B cell (primary cell): ENCODE measurements at places on chromosomes 11 and 22. TPM values are rescaled to one million over a fixed set of nuclear protein-coding genes. Genes with fewer than 3 reads are reported as not detected.

- no peak overlapping the region for H3K4me3 ChIP-seq
- no peaks in the 10 kb centered on the region for H3K27me3 ChIP-seq
- no peaks in the 10 kb centered on the region for H3K4me1 ChIP-seq
- DNase-seq = no peak
- H3K27ac ChIP-seq = no peak overlapping the region
- H3K36me3 ChIP-seq = no peaks in the 10 kb centered on the region
These were observed 187.6 kb downstream of the TENM4 start for GRCh38 chr11:79253280-79253679.

GRCh38 chr11:129846508-129847335, 31.1 kb downstream of the TMEM45B start:
- H3K4me1 ChIP-seq = no peaks in the 10 kb centered on the region
- H3K27ac ChIP-seq = no peak overlapping the region
- no peaks in the 10 kb centered on the region for H3K27me3 ChIP-seq
- no peaks in the 10 kb centered on the region for H3K36me3 ChIP-seq
- H3K4me3 ChIP-seq = no peak overlapping the region

Gene TMEM223
- 15.6 and 16.2 TPM in 2 replicates for total RNA-seq

Gene ZP1
- total RNA-seq = not detected in 2 replicates

DNA sequence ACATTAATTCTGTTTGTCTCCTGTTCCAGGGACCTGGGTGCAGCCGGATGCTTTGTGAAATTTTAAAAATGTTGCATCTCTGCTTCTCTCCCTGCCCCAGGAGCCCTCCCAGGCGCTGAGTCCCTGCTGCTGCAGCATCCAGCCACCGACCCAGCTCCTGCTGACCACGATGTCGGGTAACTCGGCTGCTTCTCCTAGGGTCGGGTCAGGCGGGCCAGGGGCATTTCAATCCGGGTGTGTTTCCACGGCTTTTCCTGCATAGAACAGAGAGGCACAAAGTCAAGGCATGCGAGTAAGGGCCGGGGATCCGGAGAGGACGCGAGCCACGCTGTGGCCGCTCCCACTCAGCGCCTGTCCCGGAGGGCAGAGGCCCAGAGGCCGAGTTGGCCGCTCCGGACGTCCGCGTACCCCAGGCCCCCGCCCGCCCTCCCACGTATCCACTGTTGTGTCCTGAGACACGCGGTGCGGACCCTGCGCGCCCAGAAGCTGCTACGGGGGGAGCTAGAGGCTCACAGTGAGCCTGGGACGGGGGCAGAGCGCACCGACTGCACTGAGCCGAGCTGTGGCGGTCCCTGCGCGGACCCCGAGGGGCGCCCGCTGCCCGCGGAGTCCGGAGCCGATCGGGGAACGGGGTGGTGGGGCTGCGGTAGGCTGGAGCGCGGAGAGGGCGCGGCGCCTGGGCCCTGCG, at the start of gene POU2AF3:
TSS of gene POU2AF3 (plus strand) at position 134 of the 688 bp plus-strand sequence. CDS start at position 170, 36 bp downstream.
- H3K36me3 ChIP-seq = no peaks in the 10 kb centered on the region
- H3K27me3 ChIP-seq = no peaks in the 10 kb centered on the region
- H3K27ac ChIP-seq = no peak within 1 kb of the TSS
- peak within 1 kb of the TSS; percentile 57 for H3K4me3 ChIP-seq
- peak; percentile 11 for DNase-seq

DNA sequence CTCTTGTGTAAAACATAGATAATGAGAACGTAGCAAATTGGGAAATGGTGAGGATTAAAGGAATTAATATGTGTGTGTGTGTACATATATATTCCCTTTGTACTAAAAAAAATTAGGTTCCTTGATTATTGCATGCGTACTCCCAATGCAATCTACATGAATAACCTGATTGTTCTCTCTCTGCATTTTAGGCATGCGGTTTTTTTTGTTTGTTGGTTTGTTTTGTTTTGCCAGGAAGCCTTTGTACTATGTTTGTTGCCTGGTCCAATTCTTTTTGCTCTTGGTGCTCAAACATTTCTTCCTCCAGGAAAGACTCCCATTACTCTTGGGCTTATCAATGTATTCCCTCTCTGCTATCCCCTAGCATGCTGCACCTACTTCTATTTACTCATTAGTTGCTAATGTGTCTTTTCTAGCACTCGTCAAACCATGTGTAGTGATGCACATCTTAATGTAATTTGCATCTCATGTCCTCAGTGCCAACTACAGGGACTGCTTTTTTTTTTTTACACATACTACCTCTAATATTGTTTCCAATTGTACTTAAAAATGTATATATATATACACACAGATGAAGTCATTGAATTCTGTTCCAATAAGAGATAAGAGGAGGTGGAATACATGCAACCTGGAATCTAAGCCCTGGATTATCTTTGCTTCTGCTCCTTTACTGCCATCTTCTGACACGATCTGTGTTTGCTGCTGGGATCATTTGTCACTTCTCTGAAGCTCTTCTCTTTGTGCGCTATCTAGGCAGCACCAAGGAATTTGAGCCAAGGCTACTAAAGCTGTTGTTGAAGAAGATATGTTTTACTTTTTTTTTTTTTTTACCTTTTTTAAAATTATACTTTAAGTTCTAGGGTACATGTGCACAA, 197.2 kb upstream of the ANO3 start:
- no peaks in the 10 kb centered on the region for H3K36me3 ChIP-seq
- peaks cover 9% of the 10 kb centered on the region for H3K4me1 ChIP-seq
- H3K27me3 ChIP-seq = no peaks in the 10 kb centered on the region
- H3K4me3 ChIP-seq = no peak overlapping the region
- H3K27ac ChIP-seq = no peak overlapping the region

- H3K4me3 ChIP-seq = no peak overlapping the region
- no peaks in the 10 kb centered on the region for H3K4me1 ChIP-seq
- H3K27ac ChIP-seq = no peak overlapping the region
- no peaks in the 10 kb centered on the region for H3K27me3 ChIP-seq
- no peak for DNase-seq
These were observed 37.2 kb upstream of the RAG2 start for GRCh38 chr11:36635066-36635862.

Gene IL18
- total RNA-seq = 0.58 and 0.67 TPM in 2 replicates

GRCh38 chr11:84260862-84261261, 974.7 kb upstream of the CCDC90B start:
- H3K4me3 ChIP-seq = no peak overlapping the region
- DNase-seq = no peak
- H3K27ac ChIP-seq = no peak overlapping the region
